ENCODE measurements at places on chromosomes 7 and 10. TPM values are rescaled to one million over a fixed set of nuclear protein-coding genes. Genes with fewer than 3 reads are reported as not detected.

GRCh38 chr10:49528977-49529506, 9.9 kb downstream of the ERCC6 start:
- H3K27me3 ChIP-seq, result no peaks in the 10 kb centered on the region
- no peaks in the 10 kb centered on the region for H3K4me1 ChIP-seq
- DNase-seq, result no peak
- no peak overlapping the region for H3K27ac ChIP-seq
- peaks cover 2% of the 10 kb centered on the region for H3K36me3 ChIP-seq

DNA sequence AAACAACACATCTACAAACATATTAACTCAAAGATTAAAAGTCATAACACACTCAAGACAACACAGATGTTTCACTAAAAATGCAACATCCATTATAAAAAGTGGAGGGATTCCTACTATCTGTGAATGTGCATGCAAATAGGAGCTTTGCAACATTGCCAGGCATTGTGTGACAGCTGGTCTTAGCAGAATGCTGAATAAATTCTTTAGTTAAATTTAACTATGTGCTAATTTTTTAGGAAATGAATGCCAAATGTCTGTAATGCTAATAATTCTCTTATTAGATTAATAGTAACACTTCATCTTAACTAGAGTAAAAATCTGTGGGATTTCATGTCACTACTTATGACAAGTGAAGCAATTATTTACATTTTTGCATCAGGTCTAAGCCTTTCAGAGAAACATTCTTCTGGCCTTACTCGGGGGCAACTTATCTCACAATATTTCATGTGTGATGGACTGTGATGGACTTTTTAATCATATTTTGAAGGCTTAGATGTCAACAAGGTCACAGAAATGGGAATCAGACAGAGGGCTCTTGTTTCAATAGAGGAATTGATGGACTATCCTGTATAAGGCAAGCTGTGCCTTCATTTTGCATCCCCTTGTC, 524.6 kb upstream of the KCND2 start:
- no peak overlapping the region for H3K4me3 ChIP-seq
- H3K27ac ChIP-seq, result no peak overlapping the region
- H3K27me3 ChIP-seq, result no peaks in the 10 kb centered on the region

DNA sequence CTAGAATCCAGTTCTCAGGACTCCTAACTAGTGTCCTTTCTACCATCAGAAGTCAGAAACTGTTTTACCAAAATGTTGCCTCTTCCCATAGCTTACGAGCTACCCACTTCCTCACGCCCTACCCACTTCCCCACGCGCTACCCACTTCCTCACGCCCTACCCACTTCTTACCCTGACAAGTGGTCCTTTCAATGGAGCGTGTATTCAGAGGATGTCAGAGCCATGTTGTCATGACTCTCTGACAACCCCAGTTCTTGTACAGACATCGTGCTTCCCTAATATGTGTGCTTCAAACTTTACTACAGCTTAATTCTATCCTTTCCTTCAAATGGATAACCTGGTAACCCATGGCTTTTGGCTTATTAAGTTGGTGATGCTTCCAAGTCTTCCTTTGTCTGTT, 84.8 kb upstream of the PHF14 start:
- no peaks in the 10 kb centered on the region for H3K36me3 ChIP-seq
- no peak overlapping the region for H3K4me3 ChIP-seq
- peak; percentile 42 for DNase-seq
- H3K4me1 ChIP-seq, result peaks cover 10% of the 10 kb centered on the region
- no peak overlapping the region for H3K27ac ChIP-seq

- no peaks in the 10 kb centered on the region for H3K4me1 ChIP-seq
- no peaks in the 10 kb centered on the region for H3K27me3 ChIP-seq
- H3K27ac ChIP-seq, result no peak overlapping the region
- no peak overlapping the region for H3K4me3 ChIP-seq
Observed at GRCh38 chr7:25636871-25637283, 408.6 kb upstream of the NPVF start.

DNA sequence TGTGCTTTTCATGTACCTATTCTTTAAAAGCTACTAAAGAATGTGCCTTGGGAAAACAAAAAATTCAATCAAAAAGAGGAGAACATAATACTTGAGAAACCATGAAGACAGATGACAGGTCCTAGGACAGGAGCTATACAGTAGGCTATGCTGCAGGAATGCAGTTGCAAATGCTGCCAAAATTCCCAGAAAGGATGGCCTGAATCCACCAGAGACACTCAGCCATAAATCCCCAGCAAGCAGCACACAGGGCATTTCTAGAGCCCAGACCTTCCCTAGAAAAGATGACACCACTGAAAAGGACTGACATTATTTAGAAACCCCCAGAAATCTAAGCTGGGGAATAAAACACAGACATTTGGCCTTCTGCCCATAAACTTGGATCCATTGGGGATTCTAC, 237.3 kb downstream of the C7orf25 start:
- no peaks in the 10 kb centered on the region for H3K27me3 ChIP-seq
- DNase-seq, result no peak
- H3K4me1 ChIP-seq, result no peaks in the 10 kb centered on the region
- H3K27ac ChIP-seq, result no peak overlapping the region
- H3K36me3 ChIP-seq, result no peaks in the 10 kb centered on the region

- peaks cover 23% of the 10 kb centered on the region for H3K4me1 ChIP-seq
- no peaks in the 10 kb centered on the region for H3K36me3 ChIP-seq
- H3K27me3 ChIP-seq, result no peaks in the 10 kb centered on the region
- DNase-seq, result peak; percentile 74
Observed at GRCh38 chr10:32379318-32379949, 32.5 kb upstream of the EPC1 start.

- no peak for DNase-seq
- no peaks in the 10 kb centered on the region for H3K4me1 ChIP-seq
- no peak overlapping the region for H3K4me3 ChIP-seq
- H3K27me3 ChIP-seq, result no peaks in the 10 kb centered on the region
Observed at GRCh38 chr10:85602306-85602705, 764.3 kb downstream of the GRID1 start.

GRCh38 chr10:51786016-51786683, 86.8 kb upstream of the CSTF2T start:
- H3K4me1 ChIP-seq, result no peaks in the 10 kb centered on the region
- no peak overlapping the region for H3K4me3 ChIP-seq
- no peaks in the 10 kb centered on the region for H3K27me3 ChIP-seq
- no peak overlapping the region for H3K27ac ChIP-seq
- no peaks in the 10 kb centered on the region for H3K36me3 ChIP-seq

DNA sequence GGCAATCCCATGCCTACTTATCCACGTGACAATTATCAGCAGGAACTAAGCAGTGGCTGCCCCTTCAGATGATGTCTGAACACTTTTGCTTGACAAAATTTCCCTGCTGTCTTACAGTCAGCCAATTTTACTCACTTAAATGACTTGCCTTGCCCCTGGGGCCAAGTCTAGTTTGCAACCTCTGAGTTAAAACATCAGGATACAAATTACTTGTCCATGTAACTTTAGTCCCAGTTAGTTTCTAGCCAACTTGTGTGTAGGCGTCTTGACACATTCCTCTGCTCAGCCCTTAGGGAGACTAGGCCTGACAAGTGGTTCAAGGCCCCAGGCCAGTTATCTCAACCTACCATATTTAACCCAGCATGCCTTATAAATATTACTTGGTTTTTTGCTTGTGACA, 11.6 kb upstream of the TYSND1 start:
- no peak overlapping the region for H3K27ac ChIP-seq
- no peak for DNase-seq
- no peak overlapping the region for H3K4me3 ChIP-seq
- H3K27me3 ChIP-seq, result no peaks in the 10 kb centered on the region
- peaks cover 6% of the 10 kb centered on the region for H3K4me1 ChIP-seq

- no peak for DNase-seq
- H3K4me3 ChIP-seq, result no peak overlapping the region
- no peaks in the 10 kb centered on the region for H3K27me3 ChIP-seq
- H3K27ac ChIP-seq, result peak overlapping the region; percentile 71
- H3K4me1 ChIP-seq, result peaks cover 54% of the 10 kb centered on the region
- no peaks in the 10 kb centered on the region for H3K36me3 ChIP-seq
Observed at GRCh38 chr10:79264942-79265341, 82.3 kb upstream of the PPIF start.

DNA sequence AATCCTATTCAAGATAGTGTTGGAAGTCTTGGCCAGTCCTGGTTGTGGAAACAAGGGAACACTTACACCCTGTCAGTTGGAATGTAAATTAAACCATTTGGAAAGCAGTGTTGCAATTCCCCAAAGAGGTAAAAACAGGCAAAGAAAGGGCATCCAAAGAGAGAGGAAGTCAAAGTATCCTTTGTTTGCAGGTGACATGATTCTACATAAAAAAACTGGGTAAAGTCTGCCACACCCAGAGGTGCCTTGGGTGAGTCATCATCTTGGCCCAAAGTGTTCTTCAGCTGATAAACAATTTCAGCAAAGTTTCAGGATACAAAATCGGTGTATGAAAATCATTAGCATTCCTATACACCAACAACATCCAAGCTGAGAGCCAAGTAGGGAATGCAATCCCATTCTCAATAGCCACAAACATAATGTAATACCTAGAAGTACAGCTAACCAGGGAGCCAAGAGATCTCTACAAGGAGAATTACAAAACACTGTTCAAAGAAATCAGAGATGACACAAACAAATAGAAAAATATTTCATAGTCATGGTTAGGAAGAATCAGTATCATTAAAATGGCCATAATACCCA, 278.7 kb downstream of the SDK1 start:
- H3K36me3 ChIP-seq, result no peaks in the 10 kb centered on the region
- no peak overlapping the region for H3K4me3 ChIP-seq

- H3K27ac ChIP-seq, result no peak overlapping the region
- DNase-seq, result no peak
- H3K27me3 ChIP-seq, result no peaks in the 10 kb centered on the region
- peaks cover 17% of the 10 kb centered on the region for H3K4me1 ChIP-seq
Observed at GRCh38 chr10:132681858-132682755, 103.8 kb downstream of the NKX6-2 start.

DNA sequence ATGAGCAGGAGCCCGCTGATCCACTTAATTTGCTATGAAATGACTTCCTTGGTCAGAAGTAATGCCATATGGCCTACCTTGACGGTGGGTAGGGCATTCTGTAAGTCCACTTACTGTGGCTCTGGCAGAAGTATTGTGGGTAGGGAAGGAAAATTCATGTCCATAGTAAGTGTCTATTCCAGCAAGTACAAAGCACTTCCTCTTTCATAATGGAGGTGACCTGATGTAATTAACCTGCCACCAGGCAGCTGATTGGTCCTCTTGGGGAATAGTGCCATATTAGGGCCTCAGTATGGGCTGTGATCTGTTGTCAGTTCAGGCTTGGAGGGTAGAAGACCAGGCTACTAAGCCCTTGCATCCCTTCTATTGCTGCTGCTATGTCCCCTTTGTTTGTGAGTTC, 103.9 kb downstream of the SLC37A3 start:
- H3K4me1 ChIP-seq, result no peaks in the 10 kb centered on the region
- no peaks in the 10 kb centered on the region for H3K27me3 ChIP-seq
- no peak overlapping the region for H3K27ac ChIP-seq
- H3K36me3 ChIP-seq, result no peaks in the 10 kb centered on the region

GRCh38 chr10:26779176-26779860, 81.4 kb downstream of the ABI1 start:
- no peak for DNase-seq
- no peaks in the 10 kb centered on the region for H3K27me3 ChIP-seq
- no peak overlapping the region for H3K4me3 ChIP-seq
- H3K27ac ChIP-seq, result peak overlapping the region; percentile 81
- H3K4me1 ChIP-seq, result peaks cover 56% of the 10 kb centered on the region

DNA sequence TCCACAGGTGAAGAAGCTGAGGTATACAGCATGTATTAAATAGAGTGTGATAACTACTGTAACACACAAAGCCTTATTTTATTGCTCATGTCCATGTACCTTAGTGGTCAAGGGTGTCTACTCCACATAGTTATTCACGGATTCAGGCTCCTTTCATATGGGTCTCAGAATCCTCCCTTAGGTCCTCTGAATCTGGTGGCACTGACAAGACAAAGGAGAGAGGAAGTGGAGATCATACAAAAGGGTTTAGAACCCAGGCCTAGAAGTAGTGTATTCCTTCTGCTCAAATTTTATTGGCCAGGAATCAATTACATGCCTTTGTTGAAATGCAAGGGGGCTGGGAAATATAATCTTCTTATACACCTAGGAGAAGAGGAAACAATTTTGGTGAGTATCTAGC, 164.6 kb downstream of the PTEN start:
- peaks cover 12% of the 10 kb centered on the region for H3K4me1 ChIP-seq
- H3K27me3 ChIP-seq, result no peaks in the 10 kb centered on the region
- no peak overlapping the region for H3K4me3 ChIP-seq
- H3K27ac ChIP-seq, result no peak overlapping the region
- no peak for DNase-seq
- no peaks in the 10 kb centered on the region for H3K36me3 ChIP-seq

DNA sequence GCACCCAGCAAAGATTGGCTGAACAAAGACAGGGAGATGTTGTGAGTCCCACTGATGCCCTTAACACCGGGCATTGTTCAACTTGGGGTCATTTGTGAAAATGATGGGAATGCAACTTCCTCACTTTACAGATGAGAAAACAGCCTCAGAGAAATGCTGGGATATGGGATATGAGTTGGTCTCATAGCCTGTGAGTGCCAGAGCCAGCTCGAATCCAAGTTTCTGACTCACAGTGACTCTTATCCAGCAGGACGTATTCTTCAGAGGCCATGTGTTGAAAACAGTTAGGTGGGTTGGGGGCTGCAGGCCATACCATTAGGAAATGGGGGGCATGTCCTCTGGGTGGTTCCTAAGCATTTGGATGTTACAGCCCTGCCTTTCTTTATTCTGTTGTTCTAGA, 45.2 kb downstream of the KIAA1217 start:
- H3K27ac ChIP-seq, result no peak overlapping the region
- no peaks in the 10 kb centered on the region for H3K27me3 ChIP-seq
- no peaks in the 10 kb centered on the region for H3K36me3 ChIP-seq
- DNase-seq, result no peak
- no peaks in the 10 kb centered on the region for H3K4me1 ChIP-seq

DNA sequence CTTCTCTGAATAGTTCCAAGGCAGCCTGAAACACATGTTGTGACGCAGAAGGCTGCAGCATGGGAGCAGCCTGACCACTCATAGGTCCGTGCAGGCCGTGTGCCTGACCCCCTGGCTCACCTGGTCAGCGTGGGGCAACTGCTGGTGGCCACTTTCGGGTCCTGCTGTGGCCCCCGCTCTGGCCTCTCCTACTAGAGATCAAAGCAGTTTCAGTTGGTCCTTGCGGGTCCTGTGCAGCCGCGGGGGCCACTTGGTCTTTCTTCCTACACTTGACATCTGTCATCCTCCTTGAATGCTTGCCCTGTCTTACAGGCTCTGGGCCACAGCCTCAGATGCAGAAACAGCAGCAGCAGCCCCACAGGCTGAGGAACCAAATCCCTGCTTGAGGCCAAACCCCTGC, 320.8 kb upstream of the ZNF32 start:
- H3K27ac ChIP-seq, result no peak overlapping the region
- no peak overlapping the region for H3K4me3 ChIP-seq
- no peak for DNase-seq

- no peak overlapping the region for H3K27ac ChIP-seq
- no peaks in the 10 kb centered on the region for H3K27me3 ChIP-seq
- no peaks in the 10 kb centered on the region for H3K36me3 ChIP-seq
- no peaks in the 10 kb centered on the region for H3K4me1 ChIP-seq
- DNase-seq, result no peak
- H3K4me3 ChIP-seq, result no peak overlapping the region
Observed at GRCh38 chr10:95706990-95707389, 13.3 kb upstream of the TCTN3 start.

GRCh38 chr7:129913428-129913827, 39.3 kb downstream of the UBE2H start:
- H3K4me3 ChIP-seq, result no peak overlapping the region
- peaks cover 14% of the 10 kb centered on the region for H3K4me1 ChIP-seq
- no peaks in the 10 kb centered on the region for H3K27me3 ChIP-seq
- no peak for DNase-seq
- H3K36me3 ChIP-seq, result peaks cover 19% of the 10 kb centered on the region

GRCh38 chr10:62692085-62692484, 112.4 kb upstream of the ADO start:
- peaks cover 45% of the 10 kb centered on the region for H3K4me1 ChIP-seq
- H3K4me3 ChIP-seq, result no peak overlapping the region
- no peak overlapping the region for H3K27ac ChIP-seq
- no peaks in the 10 kb centered on the region for H3K36me3 ChIP-seq

The CABCOCO1 gene
- polyA plus RNA-seq, result not detected

The SUN1 gene
- 254 TPM for polyA plus RNA-seq

The GPR15LG gene
- polyA plus RNA-seq, result not detected

Measured in B cell (primary cell).